ENCODE measurements at places on chromosomes 7 and 10.

- DNase-seq, result no peak
Observed at GRCh38 chr10:114262496-114262895, 23.4 kb downstream of the VWA2 start.

DNA sequence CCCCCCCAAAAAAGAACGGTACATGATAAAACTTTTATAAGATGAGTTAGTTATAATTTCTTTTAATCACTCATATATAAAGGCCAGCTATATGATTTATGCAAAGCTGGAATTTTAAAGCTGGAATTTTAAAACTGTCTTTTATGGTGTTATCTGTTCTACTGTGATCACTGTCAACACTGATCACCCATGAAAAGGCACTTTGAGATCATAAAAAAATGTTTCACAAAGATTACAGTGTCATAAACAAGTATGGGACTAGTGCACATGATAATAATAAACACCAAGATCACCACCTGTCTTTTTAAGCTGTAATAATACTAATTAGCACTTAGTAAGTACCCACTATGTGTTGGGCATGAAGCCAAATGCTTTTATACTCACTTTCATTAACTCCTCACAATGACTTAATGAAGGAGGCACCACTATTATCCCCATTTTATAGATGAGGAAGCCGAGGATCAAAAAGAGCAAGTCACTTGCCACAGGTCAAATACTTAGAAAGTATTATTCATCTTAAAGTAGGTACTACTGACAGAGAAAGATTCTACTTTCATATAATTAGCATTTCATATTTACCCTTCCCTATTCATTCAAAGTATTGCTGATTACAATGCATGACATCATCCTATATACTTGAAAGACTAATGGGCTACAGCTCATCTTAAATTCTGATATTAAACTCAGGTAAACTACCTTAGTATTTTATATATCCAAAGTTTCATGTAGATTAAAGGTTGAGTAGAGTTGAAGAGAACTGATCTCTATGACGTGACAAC lies 8.3 kb upstream of the RHOBTB1 start:
- no peak for DNase-seq

- no peak for DNase-seq
Observed at GRCh38 chr10:89159761-89160160, 47.4 kb downstream of the CH25H start.

GRCh38 chr10:30991647-30992011 lies 40.0 kb downstream of the ZNF438 start:
- no peak for DNase-seq

- peak; percentile 40 for DNase-seq
Observed at GRCh38 chr7:27096768-27097514, 1.1 kb upstream of the HOXA1 start.

- DNase-seq, result no peak
Observed at GRCh38 chr7:26011039-26011696, 140.8 kb upstream of the NFE2L3 start.

DNA sequence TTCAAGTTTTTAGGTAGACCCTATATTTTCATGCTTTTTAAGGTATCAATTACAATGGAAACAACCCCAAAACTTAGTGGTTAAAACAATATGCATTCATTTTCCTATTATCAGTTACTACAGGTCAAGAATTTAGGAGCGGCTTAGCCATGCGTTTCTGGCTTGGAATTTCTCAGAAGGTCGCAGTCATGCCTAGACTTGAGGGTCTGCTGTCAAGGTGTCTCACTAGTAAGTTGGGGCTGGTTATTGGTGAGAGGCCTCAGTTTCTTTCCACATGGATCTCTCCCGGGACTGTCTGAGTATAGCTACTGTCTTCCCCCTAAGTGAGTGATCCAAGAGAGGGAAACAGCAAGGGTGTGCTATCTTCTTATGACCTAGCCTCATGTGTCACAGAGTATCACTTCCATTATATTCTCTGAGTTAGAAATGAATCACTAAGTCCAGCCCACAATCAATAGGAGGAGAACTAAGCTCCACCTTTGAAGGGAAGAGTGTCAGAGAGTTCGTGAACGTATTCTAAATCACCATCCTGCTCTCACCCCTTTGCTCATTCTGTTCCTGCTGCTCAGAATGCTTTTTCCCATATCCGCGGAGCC lies 80.5 kb downstream of the RTKN2 start:
- DNase-seq, result no peak
